NCI-H187 (cell line): ENCODE measurements at places on chromosomes 3 and 15.

- no peak for DNase-seq
Measured at GRCh38 chr15:99954361-99955180, 221.3 kb upstream of the LYSMD4 start.

- no peak for DNase-seq
Measured at GRCh38 chr3:153722157-153722556, 399.0 kb upstream of the ARHGEF26 start.

GRCh38 chr15:96756146-96756545 lies 425.6 kb downstream of the NR2F2 start:
- DNase-seq = no peak

DNA sequence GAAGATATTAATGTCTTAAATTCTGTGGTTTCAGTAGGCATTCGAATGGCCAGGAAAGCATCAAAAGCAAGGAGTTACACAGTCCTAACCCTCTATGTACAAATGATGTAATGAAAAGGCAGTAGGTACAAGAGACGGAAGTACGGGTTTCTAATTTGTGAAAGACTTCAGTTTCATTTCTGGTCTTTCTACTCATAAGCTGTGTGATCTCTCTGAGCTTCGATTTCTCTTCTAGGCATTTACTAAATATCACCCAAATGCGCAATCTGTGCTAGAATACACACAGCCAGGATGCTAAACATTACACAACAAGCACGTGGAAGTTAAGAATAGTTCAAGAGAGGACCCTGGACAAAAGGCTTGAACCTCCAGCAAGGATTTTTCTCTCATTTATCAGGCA lies 17.9 kb upstream of the STIMATE start:
- DNase-seq = no peak

DNA sequence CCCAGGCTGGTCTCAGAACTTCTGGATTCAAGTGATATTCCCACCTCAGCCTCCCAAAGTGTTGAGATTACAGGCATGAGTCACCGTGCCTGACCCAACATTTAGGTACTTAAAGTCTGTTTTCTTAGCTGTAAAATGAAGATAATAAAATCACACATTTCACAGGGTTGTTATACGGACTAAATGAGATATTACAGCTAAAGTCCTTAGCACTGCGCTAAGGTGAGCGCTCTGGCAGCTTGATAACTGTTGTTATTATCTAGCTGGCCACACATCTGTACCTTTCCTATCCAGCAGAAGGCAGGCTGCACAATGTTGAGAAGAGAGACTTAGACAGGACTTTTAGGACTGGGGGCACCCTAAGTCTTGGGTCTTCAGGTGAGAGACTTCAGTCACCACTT lies 2.7 kb upstream of the LIPH start:
- DNase-seq = no peak

DNA sequence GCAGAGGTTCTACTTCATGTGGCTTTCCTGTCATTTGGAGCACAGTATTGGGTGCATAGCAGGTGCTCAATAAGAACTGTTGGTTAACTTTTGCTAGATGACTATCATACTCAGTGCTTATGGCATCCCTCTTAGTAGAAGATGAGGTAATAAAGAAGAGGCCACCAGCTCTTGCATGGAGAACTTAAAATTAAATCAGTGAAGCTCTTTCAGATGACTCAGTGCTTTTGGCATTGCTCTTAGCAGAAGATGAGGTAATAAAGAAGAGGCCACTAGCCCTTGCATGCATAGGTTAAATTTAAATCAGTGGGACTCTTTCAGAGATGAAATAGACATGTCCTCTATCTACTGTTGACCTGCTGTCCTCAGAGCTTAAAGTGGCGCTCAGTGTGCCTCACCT lies 109.4 kb upstream of the FGF7 start:
- DNase-seq = no peak

- DNase-seq = no peak
Measured at GRCh38 chr3:157912514-157913451, 193.4 kb downstream of the SHOX2 start.

DNA sequence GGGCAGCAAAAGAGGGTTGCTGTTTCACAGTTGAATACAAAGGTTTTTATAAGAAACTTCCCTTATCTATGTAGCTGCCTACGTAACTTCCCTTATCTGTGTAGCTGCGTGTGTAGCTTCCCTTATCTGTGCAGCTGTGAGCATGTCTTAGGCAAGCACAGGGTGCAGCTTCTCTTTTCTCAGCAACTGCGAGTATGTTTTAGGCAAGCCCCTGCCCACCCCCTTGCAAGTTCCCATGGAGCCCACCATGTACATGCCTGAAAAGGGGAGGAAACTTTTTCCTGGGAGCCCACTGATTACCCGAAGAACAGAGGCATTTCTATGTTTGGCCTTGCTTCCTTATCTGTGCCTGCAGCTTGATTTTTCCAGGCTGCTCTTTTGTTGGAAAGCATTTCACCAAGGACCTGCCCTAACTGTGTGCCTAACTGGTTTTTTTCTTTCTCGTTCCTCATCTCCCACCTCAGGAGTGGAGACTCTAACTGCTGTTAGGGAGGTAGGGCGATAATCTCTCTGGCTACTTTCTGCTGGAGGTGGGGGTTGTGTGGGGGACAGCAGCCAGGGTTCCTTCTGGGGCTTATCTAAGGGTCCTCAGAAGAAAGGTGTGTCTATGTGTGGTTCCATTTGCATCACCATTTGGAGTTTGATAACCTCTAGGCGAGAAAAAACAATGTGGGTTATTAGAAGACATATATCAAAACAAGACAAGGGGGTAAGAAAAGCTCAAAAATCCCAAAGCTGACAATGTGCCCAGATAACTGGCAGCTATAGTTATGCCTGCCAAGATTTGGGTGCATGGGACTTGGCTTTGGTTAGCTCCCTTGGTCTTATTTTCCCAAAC lies 26.0 kb downstream of the SORD start:
- no peak for DNase-seq

DNA sequence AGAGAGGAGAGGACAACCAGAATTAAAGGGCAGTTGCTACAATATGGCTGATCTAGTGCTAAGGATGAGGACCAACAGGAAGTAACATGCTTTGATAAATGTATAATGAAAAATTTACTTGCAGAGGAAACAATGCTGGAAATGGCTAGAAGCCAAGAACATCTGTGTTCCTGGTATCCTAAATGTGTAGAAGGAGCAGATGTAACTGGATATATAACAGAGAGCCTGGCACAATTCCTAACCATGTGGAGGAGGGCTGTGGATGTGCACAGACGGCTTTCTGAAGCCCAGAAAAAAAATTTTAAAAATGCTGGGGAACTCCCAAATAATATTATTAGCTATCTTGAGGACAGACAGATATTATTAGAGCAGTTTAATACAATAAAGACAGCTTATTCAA lies 159.4 kb upstream of the GBE1 start:
- DNase-seq = no peak

GRCh38 chr15:93154666-93155065 lies 65.7 kb upstream of the RGMA start:
- no peak for DNase-seq

GRCh38 chr15:62822228-62822627 lies 220.3 kb upstream of the TPM1 start:
- no peak for DNase-seq

GRCh38 chr3:190870127-190870526 lies 7.6 kb upstream of the GMNC start:
- no peak for DNase-seq

- no peak for DNase-seq
Measured at GRCh38 chr3:143856252-143856970, 8.1 kb upstream of the SLC9A9 start.

DNA sequence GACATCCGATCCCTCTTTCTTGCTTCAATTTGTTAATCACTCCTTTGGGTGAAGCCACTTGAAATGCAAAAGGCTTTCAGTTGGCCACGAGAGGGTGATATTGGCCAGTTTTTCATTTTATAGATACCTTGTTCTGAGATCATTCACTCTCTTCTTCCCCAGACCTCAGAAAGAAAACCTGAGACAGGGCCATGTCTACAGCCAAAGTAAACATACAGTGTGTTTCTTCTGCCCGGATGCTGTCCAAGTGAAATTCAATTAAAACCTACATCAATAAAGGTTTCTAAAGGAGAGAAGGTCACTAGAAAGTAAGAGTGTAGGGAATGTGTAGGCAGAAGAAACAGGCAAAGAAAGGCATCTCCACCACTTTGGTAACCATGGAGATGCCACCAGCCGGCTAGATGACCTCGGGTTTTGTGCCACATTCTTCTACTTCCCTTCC lies 39.5 kb upstream of the FMN1 start:
- DNase-seq = no peak

DNA sequence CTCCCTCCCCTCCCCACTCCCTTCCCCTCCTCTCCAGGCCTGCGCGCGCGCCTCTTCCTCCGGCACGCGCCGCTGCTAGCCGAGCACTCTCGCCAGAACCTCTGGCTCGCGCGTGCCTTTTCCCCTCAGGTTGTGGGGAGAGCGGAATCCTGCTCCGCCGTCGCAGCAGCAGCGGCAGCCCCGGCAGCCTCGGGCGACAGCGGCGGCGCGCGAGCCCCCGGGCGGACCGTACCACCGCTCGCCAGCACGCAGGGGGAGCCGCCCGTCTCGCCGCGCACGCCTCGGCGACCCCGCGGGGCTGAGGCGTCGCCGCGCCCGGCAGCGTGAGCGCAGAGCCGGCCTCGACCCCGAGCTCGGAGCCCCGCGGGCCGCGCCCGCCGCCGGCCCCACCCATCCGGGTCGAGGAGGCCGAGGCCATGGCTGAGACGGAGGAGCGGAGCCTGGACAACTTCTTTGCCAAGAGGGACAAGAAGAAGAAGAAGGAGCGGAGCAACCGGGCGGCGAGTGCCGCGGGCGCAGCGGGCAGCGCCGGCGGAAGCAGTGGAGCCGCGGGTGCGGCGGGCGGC lies at the start of gene CDV3:
TSS of gene CDV3 (plus strand) at position 58 of the 566 bp plus-strand sequence. CDS start at position 417, 359 bp downstream.
- DNase-seq = no peak

DNA sequence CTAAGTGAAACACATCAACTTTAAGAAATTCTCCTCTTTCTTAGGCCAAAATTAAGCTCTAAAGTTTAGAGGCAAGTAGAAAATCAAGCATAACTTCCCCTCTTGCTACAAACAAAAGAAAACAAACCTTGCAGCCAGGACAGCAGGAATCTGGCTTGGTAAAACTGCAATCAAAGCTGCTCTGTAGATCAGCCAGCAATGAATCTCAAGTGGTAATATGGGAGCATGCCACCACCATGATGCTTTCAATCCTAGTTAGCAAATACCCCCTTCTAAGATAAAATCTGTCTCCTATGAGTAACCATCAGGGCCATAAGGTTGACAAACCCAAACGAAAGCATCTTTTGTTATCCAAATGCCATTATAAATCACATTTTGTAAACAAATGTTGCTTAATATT lies 208.3 kb upstream of the PLSCR5 start:
- no peak for DNase-seq

GRCh38 chr3:53196575-53197407 lies 35.8 kb downstream of the PRKCD start:
- DNase-seq = no peak

- DNase-seq = no peak
Measured at GRCh38 chr3:185759512-185759911, 65.3 kb downstream of the IGF2BP2 start.

GRCh38 chr15:83947156-83947555 lies 288.4 kb upstream of the GOLGA6L4 start:
- DNase-seq = no peak

DNA sequence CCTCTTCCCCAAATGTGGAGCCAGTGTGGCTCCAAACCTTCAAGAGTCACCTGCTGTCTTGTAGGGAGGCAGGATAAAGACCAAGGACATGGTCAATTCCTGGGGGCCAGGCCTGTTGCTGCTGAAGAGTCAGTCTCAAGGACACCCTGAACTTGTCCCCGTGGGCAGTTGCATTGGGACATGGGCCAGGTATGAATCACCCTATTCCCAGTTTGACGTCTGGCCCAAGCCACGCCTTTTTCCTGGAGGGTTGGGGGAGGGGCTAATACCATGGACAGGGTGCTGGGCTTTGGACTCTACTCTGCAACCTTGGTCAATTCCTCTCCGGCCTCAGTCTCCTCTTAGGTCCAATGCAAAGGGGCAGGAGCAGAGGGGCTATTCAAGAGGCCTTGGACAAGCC lies 10.4 kb downstream of the ATP2B2 start:
- DNase-seq = no peak

DNA sequence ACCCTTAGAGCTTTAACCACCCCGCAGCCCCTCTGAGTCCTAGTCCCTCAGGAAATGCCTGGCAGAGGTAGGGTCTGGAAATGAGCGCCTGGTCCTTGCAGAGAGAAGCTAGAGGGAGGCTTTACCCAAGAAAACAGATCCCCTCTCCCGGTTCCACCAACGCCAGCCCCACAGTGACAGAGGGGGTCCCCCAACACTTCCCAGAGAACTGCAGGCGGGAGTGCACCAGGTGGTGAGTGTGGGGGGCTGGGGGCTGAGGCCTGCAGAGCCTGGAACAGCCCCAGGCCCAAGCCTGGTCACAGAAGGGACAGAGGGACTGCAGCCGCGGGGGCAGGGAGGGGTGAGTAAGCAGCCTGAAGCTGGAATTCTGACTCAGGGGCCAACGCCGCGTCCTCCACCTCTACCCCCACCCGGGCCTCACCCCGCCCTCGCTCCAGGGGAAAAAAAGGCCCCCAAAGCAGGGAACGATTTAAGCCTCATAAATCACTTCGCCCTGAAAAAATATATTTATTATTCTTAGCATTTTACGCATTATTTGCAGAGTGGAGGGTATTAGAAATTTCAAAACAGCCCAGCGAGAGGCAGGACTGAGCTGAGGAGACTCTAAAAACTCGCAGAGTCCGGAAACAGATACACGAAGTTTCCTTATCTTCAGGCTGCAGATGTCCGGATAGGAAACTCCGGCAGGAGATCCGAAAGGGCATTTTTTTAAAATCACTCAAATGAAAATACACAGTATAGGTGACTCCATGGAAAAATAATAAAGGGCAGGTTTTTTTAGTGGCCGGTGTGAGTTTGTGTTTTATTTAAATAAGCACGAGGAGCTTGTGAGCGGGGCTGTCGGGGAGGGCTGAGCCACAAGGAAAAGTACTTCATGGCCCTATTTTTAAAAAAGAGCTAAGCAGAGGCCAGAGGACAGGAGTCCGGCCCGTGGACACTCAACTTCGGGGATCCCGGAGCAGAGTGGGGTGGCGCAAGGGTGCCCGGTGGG lies 10.0 kb downstream of the GATA2 start:
- no peak for DNase-seq

GRCh38 chr3:140424211-140424610 lies 253.7 kb upstream of the TRIM42 start:
- DNase-seq = no peak

DNA sequence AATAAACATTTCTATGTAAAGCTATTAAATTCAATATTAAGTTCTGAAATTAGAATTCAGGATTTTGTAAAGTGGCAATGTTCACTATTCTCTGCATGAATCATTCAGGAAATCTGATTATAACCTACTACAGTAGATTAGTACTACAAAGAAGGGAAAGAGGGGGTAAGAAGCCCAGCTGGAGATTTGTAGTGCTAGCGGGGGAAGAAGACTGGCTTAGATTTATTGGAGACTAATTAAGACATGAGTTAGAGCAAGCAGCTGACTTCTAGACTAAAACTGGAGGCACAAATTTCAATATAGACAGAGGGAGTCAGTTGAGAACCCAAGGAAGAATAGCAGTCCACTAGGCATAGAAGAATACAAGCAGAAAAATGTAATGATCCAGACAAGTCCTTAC lies 55.8 kb upstream of the SETMAR start:
- DNase-seq = no peak

GRCh38 chr15:89818287-89818686 lies 3.6 kb upstream of the ANPEP start:
- no peak for DNase-seq
